ENCODE measurements at places on chromosomes 1 and 21.

DNA sequence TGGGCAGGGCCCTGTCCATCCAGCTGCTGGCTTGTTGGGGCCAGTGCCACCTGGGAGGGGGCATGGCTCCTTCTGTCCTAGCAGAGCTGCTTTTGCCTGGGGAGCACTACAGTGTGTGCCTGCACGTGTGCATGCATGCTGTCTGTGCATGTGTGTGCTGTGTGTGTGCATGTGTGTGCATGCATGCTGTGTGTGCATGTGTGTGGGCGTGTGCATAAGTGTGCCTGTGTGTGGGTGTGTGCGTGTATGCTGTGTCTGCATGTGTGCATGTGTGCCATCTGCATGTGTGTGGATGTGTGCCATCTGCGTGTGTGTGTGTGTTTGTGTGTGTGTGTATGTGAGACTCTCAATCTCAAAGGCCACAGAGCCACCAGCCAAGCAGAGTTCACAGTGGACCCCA is 8.3 kb upstream of the PRKCZ start:
- DNase-seq, result no peak

- peak; percentile 86 for DNase-seq
Observed at GRCh38 chr1:197761654-197762053, 13.6 kb downstream of the DENND1B start.

DNA sequence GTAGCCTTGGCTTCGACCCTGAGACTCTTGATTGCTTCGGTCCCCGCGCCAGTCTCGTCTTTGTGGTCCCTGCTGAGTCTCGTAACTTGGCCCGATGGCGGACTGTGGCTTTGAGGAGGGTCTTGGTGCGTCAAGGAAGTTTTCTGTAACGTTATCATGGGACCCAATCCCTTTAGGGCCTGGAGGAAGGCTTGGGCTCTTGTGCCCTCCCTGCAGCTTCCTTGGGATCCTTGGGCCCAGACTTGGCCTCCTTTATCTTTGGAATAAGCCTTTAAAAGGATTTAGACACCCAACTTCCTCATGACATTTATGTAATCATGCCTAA is 371 bp downstream of the ZMPSTE24 start:
- peak; percentile 43 for DNase-seq

DNA sequence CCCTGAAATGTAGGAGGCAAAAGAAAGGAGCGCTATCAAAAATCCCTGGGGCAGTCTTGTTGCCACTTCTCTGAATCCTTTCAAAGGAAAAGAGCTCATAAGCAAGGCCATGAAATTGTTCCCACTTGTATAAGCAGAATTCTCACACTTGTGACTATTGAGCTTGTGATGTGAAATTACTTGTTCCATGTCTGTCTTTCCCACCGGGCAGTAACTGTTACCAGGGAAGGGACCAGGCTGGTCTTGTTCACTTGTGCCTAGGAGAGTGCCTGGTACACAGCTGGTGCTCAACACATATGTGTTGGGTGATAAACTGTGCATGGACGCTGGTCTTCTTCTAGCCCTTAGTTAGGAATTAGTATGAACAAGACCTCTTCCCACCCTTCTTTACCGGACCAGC is 150.6 kb downstream of the CDC7 start:
- no peak for DNase-seq

GRCh38 chr1:83845437-83846071 is 153.4 kb downstream of the TTLL7 start:
- peak; percentile 3 for DNase-seq

DNA sequence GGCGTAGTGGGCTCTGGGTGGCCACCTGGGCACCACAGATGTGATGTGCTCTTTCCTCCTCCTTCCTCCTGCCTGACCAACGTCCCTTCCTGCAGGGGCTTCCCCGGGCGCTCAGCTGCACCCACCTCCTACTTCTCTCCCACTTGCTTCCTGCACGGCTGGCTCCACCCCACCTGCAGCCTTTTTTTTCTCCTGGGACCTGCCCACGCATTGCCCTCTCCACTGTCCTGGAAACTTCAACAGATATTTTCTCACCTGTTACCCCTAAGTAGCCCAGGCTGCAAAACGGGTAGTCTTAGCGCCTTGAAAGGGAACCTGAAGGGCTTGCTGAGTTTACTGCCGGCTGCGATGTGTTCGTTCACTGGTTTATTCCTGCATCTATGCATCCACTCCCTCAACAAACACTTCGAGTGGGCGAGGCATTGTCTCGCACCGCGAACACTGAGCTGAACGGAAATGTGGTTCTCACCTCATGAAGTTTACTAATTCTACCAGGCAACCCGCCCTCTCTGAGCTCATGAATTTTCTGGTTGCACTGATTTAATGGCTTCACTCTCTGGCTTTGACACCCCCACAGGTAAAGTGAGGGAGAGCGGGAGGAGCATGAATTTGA is 23.6 kb downstream of the ZBTB18 start:
- no peak for DNase-seq

- no peak for DNase-seq
Observed at GRCh38 chr1:214715126-214715525, 112.1 kb downstream of the CENPF start.

DNA sequence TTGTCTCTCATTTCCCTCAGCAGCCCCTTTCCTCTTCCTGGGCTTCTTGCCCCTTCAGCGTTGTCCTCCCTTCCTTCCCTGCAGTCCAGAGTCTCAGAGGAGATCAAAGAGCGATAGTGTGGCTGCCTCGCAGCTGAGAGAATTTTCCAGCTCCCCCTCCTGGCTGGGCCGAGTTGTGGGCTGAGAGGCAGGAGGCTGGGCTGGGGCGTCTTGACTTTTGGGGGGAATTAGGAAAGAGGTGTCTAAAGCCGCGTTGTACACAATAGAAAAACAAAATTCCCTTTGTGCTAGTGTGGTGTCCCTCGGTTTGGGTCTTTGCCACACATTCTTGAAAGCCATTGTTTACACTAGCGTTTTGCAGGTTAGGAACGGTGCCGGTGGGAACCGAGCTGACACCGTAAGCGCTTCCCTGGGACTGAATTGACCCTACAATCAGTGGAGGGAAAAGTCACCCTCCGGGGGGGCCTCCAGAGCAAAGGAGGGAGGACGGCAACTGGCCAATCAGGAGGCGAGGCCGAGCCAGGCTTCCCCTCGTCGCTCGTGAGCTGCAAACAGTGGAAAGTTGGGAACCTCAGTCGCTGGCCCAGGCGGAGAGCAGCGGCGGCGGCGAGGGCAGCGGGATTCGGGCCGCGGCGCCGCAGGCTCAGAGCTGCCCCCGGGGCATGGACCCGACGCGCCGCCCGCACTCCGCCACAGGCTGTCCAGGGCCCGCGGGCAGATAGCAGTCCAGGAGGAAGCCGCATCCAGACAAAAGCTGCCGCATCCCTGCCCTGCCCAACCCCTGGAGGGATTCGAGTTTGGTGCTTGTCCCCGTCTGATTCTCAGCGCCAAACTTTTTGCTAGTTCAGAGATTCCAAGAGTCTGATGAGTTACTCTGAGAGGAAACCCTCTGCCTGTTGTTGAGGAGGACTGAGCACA is at the start of gene HMCN1:
Gene HMCN1, plus strand, starts transcription at position 574 of the 918 bp plus-strand sequence. CDS start 389 bp downstream, outside the sequence.
- peak; percentile 66 for DNase-seq

DNA sequence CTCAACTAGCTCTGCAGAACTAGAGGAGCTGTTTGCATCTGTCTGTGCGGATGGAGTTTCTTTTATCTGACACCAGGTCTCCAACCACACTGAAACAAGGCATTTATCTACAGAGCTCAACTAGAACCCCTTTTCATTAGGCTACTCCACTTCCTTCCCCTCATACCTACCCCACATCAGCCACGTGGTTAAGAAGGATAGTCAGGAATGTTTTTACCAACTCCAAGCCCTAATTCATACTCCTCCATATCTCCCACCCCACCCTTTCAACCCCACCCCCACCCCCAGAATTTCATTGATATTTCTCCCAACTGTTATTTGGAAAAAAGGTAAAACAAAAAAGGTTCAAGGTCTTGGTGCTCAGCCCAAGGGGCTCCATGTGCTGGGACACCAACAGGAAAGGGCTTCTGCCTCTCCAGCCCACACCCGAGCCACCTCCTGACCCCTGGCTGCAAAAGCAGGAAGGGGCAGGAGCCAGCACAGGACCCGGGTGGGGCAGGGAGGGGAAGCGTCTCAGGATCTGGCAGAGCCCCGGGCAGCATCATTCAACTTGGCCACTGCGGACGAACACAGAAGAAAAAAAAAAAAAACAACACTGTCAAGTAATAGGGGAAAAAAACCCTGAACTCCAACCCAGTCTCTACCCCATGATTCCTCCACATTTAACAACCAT is 7.0 kb downstream of the ENSA start:
- peak; percentile 70 for DNase-seq

- DNase-seq, result peak; percentile 51
Observed at GRCh38 chr1:38265293-38266196, 219.0 kb upstream of the POU3F1 start.

- DNase-seq, result no peak
Observed at GRCh38 chr1:89907727-89908212, 86.9 kb downstream of the LRRC8D start.

- no peak for DNase-seq
Observed at GRCh38 chr1:207745285-207745684, 6.6 kb upstream of the CD46 start.

DNA sequence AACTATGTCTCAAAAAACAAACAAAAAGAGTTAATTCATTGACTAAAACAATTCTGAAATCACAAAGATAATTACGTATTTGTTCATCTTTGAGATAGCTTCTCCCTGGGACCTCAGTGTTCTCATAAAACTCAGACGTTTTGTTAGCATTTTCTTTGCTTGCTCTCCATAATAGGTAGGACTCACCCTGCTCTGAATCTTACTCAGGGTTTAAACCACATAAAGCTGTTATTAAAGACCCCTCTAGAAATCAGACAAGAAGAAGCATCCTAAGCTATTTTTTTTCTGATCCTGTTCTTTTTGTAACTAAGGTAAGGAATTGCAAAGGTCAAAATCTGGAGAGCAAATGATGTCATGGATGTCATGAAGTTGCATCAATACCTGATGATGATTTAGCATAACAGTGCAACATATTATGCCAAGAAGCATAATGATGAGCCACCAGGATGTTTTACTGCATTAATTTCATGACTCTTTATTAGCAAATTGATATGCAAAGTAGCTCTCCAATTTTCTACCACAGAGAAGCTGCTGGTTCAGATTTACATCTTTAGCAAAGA is 2.4 kb downstream of the FBXO42 start:
- DNase-seq, result no peak

Measured in hematopoietic multipotent progenitor cell treated with erythropoietin and hydrocortisone succinate and interleukin-3 and kit ligand, for 4 days (in vitro differentiated cells).